SW480 (cell line): ENCODE measurements at places on chromosomes 2 and 18.

GRCh38 chr2:101474731-101475384 is at the start of gene RFX8:
TSS of gene RFX8 (minus strand) at chr2:101475112. CDS start at chr2:101466848, 8,264 bp downstream.
- DNase-seq = peak; percentile 95

DNA sequence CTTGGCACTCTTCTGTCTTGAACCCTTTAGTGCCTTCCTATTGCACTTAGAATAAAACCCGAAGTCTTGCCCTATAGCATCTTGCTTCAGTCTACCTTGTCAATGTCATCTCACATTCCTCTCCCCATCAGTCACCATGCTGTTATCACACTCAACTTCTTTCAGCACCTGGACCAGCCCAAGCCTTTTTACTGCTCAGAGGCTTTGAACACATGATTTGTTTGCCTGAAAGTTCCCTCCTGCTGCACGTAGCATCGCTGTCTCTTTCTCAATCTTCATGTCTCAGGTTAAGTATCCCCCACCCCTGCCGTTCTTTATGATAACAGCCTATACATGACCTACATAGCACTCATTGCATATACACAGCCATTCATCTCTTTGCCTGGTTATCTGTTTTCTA is 41.3 kb upstream of the LGALSL start:
- no peak for DNase-seq

- DNase-seq = no peak
These were observed 70.3 kb upstream of the IL1R2 start for GRCh38 chr2:101921319-101921952.

- no peak for DNase-seq
These were observed 101.4 kb downstream of the CDH2 start for GRCh38 chr18:28075501-28075900.
